ENCODE measurements at places on chromosomes 1 and 21.

GRCh38 chr1:115255154-115255553 is 82.9 kb downstream of the NGF start:
- no peak for DNase-seq

GRCh38 chr1:209030454-209031167 is 552.9 kb upstream of the CAMK1G start:
- no peak for DNase-seq

- DNase-seq = no peak
Measured at GRCh38 chr1:226831953-226832352, 38.5 kb upstream of the PSEN2 start.

- no peak for DNase-seq
Measured at GRCh38 chr21:28357743-28358142, 634.9 kb downstream of the LTN1 start.

DNA sequence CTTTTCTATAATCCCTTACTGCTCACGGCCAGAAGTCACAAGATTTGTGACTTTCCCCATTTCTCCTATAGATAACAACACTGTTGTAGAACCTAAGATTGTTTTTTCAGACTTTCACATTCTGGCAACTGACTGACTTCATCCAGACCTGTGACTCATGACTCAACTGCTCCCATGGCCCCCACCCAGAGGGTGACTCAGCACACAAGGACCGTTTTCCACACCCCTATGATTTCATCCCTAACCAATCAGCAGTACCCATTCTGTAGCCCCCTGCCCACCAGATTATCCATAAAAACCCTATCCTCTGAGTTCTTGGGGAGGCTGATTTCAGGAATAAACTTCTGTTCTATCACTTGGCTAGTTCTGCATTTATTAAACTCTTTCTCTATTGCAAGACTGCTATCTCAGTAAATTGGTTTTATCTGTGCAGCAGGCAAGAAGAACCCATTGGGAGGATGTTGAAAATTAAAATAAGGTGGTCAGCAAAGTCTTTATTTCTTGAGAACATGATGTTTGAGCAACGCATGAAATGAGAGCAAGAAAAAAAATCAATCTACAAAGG is 79.7 kb downstream of the NGF start:
- DNase-seq = no peak

DNA sequence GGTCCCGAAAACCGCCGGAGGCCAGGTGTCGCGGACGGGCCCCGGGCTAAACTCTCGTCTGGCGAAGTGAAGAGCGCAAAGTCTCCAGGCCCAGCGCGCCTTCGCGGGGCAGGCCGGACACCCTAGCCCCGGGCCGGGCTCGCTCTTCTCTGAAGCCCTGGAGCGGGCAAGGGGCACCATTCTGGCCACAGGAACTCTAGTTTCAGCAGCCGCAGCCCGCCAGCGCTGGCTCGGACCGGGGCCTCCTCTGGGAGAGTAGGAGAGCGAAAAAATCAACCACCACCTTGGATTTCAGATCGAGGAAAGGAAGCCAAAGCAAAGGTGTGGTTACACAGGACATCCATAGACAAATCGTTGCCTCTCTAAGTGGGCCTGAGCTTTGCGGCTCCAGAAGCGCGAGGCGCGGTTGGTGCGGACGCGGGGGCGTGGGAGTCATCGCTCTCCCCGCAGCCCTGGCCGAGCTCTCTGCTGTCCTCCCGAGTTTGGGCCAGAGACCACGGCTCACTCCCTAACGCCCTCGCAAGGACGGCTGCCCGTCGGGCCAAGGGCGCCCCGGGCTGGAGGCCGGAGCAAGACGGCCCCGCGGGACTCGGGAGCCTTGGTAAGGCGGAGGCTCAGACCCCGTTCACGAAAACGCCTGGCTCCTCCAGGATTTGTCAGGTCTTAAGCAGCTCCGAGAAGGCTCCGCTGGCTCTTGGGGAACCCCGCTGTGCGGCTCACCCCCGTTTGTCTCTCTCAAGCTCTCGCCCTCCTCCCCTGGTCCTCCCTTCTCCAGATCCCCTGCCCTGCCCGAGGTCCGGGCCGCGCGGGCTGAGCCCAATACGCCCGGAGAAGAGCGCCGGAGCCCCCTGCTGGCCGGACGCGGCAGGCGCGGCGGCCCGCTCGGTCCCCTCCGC is 132.9 kb upstream of the DPYD start:
- DNase-seq = no peak

Measured in stimulated activated CD4-positive, alpha-beta T cell treated with anti-CD3 and anti-CD28 coated beads, TNF-alpha, amount 100 ng/mL, for 48 hours (primary cell).